ENCODE measurements at places on chromosomes 6 and 20.
A peak's percentile ranks its signal among the peaks of the same experiment; 100 is the strongest.

GRCh38 chr20:51562332-51563173 is 20.0 kb upstream of the NFATC2 start:
- peak; percentile 94 for DNase-seq

GRCh38 chr6:84920021-84920420 is 155.6 kb upstream of the TBX18 start:
- DNase-seq = no peak

- DNase-seq = peak; percentile 82
These were observed 1.6 kb downstream of the PRDM1 start for GRCh38 chr6:106087548-106088325.

DNA sequence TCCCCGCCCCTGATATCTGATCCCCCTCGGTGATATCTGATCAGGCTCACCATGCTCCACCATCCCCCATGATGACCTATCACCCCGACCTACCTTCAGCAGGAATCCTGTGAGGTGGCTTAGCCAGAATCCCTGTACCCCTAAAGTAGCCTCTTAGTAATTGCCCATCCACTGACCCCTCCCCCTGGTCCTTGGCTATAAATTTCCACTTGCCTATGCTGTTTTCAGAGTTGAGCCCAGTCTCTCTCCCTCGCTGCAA is 177.5 kb upstream of the GGTLC1 start:
- no peak for DNase-seq

GRCh38 chr20:37404461-37404890 is 58.5 kb downstream of the SRC start:
- no peak for DNase-seq

DNA sequence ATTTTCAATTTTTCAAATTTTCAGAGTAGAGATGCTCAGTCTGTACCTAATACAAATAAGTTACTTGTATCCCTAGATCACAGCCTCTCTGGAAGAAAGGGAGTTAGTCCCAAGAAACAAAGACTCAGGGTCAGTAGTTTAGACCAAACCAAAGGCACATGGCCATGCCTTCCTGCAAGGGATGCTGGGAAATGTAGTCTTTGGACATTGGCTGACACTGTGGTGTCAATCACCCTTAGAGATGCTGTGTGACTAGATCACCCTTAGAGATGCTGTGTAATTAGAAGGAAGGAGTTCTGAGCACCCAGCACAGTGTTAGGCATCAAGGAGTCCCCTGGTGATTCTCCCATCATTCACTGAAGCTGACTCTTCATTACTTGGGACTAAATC is 202.1 kb downstream of the NFATC2 start:
- DNase-seq = peak; percentile 31

- no peak for DNase-seq
These were observed 29.2 kb downstream of the AKAP7 start for GRCh38 chr6:131164506-131164905.

DNA sequence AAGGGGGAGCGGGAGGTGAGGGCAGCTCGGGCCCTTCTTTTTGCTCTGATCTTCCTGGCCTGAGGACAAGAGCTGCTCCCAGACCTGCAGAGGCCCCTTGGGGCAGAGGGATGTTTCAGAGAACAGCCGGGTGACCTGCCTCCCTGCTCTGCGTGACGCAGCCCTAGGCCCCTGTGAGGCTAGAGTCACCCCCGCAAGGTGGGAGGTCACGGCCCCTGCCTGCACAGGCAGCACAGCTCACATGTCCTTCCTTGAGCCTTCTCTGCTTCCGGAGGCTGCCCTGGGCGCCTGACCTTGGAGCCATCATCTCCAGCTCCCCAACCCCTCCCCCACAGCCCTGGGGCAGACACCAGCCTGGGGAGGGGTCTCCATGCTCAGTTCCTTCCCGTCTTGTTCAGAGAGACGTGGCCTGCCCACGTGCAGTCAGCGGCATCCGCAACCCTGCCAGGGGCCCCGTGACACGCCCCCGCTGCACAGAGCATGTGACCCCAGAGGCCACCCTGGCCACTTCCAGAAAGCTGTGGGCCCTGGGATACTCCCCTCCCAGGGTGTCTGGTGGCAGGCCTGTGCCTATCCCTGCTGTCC is at the start of gene BIRC7:
TSS of gene BIRC7 (plus strand) at position 507 of the 585 bp plus-strand sequence. CDS start 192 bp downstream, outside the sequence.
- no peak for DNase-seq
